ENCODE measurements at places on chromosomes 1 and 21.

DNA sequence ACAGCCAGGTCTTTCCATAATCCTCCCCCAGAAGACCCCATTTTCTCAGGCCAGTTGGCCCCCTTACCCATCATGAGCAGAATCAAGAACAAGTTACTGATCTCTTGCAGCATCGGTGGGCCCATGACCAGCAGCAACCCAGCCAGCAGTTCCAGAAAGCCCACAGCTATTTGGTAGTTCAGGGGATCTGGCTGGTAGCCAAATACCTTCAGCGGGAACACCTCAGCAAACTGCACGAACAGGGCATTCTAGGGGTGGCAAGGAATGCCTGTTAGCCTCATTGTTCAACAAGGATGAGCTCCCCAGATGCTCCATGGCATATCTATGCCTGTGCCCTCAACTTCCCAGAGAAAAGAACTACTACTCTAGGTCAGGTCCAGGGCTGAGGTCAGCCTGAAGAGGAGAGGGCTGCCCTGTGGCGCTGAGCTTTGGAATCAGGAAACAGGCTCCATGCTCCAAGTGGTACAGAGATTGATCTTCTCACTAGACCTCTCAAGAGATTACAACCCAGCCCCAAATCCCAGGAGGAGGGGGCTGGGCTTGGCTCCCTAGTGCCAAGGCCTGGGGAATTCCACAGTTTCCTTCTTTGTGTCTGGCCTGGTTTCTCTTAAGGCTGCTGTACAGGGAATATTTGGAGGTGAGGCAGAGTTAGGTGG lies 1.3 kb downstream of the TMEM35B start:
- DNase-seq = no peak

DNA sequence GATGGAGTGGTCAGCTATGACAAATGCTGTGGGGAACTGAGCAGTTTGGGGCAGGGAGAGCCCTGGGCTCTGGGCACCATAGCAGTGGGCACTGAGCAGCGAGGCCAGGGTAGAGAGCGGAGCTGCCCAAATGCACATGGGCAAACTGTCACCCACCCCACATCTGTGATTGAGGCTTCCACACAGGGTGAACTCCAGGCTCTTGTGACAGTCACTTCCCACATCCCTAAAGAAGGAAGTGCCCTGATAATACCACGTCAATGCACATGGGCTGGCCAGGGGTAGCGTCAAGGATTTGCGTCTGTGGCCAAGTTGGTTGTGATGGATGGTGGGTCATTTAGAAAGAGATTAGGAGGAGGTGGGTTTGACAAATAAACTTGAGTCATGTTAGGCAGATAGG lies 2.6 kb upstream of the GUCA2B start:
- DNase-seq = no peak

DNA sequence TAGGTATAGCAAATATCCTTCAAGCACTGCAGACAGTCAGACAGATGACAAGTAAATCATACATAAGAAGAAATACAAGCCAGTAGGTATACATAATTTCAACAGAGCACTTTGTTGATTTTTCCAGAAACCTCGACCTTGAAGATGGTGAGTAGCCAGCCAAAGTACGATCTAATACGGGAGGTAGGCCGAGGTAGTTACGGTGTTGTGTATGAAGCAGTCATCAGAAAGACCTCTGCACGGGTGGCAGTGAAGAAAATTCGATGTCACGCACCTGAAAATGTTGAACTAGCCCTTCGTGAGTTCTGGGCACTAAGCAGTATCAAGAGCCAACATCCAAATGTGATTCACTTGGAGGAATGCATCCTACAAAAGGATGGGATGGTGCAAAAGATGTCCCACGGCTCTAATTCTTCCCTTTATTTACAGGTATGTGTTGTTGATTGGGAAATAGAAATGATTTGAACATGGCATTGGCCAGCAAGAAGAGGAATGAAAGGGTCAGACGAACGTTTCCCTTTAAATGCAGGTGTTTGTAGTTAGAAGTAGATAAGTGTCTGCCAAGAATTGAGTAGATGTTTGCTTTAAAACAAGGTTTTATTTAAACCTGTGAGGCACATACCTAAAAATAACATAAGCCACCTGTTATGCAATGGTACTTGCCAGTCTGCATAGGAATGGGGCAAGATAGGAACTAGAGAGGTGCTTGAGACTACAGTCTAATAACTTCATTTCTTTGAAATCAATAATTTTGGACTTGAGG lies 2.7 kb downstream of the PDIK1L start:
- no peak for DNase-seq

- no peak for DNase-seq
These were observed 28.7 kb downstream of the FMO2 start for GRCh38 chr1:171213559-171214454.

- no peak for DNase-seq
These were observed 46.9 kb upstream of the ADAMTS1 start for GRCh38 chr21:26892151-26892550.

GRCh38 chr1:38076038-38076437 lies 29.4 kb upstream of the POU3F1 start:
- no peak for DNase-seq
